ENCODE measurements at places on chromosomes 3 and 15. TPM values are rescaled to one million over a fixed set of nuclear protein-coding genes. Genes with fewer than 3 reads are reported as not detected.

The KCNMB2 gene
- 0.59 TPM for total RNA-seq

The VGLL3 gene
- total RNA-seq: 17.9 TPM

The ARPIN gene
- 22.3 TPM for total RNA-seq

The SLITRK3 gene
- total RNA-seq: 0.59 TPM

The SERINC4 gene
- not detected for total RNA-seq

The GOLIM4 gene
- total RNA-seq: 21.4 TPM

The NXPE3 gene
- 7.7 TPM for total RNA-seq

The SCG5 gene
- total RNA-seq: 5.0 TPM

The UROC1 gene
- total RNA-seq: not detected

The IQCH gene
- total RNA-seq: 0.64 TPM

The IL12A gene
- total RNA-seq: 0.98 TPM

The RYR3 gene
- total RNA-seq: 4.2 TPM

DNA sequence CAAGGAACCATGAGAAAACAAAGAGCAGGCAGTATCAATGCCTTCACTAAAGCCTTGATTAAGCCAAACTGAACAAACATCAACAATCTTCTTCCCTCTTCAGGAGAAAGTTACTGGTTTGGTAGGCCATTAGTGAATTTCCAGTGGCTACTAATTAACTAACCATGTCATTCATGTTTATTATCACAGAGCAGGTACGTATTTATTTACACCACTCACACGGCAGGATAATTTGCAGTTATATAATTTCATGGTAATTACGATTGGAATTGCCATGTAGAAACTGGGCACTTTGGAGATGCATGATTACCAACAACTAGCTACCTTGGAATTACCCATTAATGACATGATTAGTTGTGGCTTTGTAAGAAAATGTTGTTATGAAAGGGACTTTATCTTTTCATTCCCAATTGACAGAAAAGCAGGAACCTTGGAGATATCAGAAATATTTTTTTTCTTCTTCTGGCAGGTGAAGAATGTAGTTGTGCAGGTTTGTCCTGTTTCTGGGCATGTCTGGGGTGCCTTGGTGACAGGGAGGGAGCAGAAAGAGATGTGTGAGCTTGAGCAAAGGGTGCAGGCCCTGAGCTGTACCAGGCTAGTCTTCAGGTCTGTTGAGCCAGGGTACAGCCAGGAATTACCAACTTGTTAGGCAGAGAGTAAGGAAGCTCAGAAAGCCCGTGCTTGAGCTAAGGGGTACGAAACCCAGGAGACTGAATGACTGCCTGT lies 310.7 kb downstream of the RORA start:
- DNase-seq: no peak

- DNase-seq: no peak
Measured at GRCh38 chr15:37824717-37825382, 109.6 kb upstream of the TMCO5A start.

GRCh38 chr3:143825513-143825912 lies 22.8 kb downstream of the SLC9A9 start:
- no peak for DNase-seq

- DNase-seq: no peak
Measured at GRCh38 chr3:178483704-178484103, 52.5 kb upstream of the KCNMB2 start.

- DNase-seq: no peak
Measured at GRCh38 chr15:62816342-62817069, 226.0 kb upstream of the TPM1 start.

DNA sequence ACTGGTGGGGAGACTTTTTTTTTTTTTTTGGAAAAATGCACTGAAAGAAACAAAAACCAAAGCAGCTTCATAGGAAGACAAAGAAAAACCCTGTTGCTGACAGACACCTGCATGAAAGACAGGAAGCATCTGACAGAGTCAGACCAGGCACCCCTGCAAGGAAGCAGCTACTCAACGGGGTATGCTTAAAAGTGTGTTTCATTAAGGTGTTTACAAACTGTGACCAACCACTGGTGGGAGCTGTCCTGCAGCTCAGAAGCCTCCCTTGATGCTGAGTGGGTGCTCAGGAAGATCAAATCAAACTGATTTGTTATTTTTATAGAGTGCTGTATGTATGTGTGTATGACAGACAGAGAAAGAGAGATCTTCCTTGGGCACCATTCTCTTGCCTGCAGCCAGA lies 34.7 kb upstream of the AGBL1 start:
- DNase-seq: no peak

GRCh38 chr15:86121568-86122225 lies 42.0 kb downstream of the AGBL1 start:
- no peak for DNase-seq

DNA sequence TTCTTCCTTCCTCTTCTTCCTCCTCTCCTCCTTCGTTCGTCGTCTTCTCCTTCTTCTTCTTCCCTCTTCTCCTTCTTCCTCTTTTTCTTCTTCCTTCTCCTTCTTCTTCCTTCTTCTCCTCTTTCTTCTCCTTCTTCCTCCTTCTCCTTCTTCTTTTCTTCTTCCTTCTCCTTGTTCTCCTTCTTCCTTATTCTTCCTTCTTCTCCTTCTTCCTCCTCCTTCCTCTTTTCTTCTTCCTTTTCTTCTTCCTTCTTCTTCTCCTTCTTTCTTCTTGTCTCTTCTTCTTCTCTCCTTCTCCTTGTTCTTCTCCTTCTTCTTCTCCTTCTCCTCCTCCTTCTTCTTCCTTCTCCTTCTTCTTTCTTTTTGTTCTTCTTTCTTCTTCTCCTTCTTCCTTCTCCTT lies 35.3 kb downstream of the SPG21 start:
- no peak for DNase-seq

DNA sequence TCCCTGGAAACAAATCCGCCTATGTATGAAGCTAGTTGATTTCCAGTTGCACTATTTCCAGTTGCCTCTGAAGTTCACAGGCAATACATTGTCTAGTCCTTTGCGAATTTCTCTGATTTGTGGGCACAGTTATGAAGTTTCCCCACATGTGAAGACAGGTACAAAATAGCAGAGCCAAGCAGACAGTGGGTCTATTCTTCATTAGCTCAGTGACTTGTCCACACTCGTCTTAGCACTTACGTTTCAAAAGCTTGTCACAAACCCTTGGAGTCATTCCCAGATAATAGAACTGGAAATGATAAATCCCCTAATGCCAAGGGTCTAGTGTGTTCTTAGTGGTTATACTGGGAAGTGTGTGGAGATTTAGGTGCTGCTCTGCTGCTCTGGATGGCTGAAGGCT lies 14.5 kb downstream of the SRPRB start:
- peak; percentile 38 for DNase-seq

GRCh38 chr3:61882253-61882652 lies 320.9 kb downstream of the PTPRG start:
- DNase-seq: no peak

DNA sequence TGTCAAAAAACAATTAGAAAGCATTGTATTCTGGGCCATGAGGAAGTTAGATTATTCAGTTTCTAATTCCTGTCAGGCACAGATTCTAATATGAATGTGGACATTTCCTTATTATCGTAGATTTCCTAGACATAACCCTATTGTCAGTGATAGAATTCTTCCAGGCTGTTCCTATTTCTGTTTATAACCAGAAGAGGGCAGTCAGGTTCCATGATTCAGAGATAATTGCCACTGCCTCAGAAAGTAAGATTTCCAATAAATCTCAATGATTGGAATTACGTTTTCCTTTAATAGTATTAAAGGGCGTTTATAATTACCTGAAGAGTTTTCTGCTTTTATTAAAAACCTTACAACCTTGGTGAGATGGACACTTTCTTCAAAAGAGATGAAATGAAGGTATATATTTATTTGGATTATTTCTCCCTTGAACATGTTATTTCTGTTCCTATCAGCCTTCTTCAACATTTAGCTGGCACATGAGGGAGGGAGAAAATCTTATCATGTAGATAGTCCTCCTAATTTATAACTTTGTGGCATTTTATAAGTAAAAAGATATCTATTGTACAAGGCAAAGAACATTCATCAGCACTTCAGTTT lies 439.2 kb downstream of the MCTP2 start:
- DNase-seq: no peak

- DNase-seq: no peak
Measured at GRCh38 chr15:85649372-85649771, 145.4 kb downstream of the KLHL25 start.

GRCh38 chr3:181176601-181177000 lies 187.1 kb upstream of the DNAJC19 start:
- peak; percentile 76 for DNase-seq

DNA sequence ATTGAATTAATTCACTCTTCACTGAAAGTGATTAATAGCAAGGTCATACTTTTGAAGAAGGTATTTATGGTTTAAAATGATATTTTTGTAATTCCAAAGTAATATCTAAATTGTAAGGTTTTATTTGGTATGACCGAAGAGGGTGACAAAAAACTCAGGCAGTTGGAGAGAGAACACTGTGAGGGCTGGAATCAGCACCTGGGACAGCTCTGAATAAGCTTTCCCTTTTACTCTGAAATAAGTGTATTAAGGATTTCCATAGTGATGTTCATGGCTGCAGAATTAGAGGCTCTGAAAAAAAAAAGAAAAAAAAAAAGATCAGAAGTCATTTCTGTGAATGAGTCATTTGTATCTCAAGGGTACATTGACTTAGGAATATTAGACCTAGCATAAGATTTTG lies 299.5 kb downstream of the IL5RA start:
- DNase-seq: no peak

- peak; percentile 80 for DNase-seq
Measured at GRCh38 chr3:46705022-46705530, 3.9 kb downstream of the TMIE start.

GRCh38 chr3:26280517-26280916 lies 342.1 kb upstream of the LRRC3B start:
- DNase-seq: no peak

DNA sequence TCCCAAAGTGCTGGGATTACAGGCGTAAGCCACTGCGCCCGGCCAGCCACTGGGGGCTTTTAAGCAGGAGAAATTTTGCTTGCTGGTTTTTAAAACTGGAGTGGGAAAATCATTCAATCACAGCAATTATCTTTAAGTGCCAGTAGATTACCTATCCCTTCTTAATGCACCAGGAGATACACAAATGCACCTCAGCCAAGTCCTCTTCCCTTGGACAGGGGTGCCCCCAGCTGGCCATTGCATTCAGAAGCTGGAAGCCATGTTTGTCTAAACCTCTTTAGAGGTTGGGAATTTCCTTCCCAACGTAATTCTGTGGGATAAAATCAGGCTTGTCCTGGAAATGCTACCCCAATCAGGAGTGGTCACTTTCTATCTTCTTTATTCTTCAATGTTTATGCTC lies 26.6 kb downstream of the MIX23 start:
- peak; percentile 27 for DNase-seq

GRCh38 chr3:39291903-39292329 lies 12.1 kb upstream of the CX3CR1 start:
- DNase-seq: peak; percentile 75

Data from breast epithelium (tissue), 4 donors.